ENCODE measurements at places on chromosomes 16 and 17. TPM values are rescaled to one million over a fixed set of nuclear protein-coding genes. Genes with fewer than 3 reads are reported as not detected.

GRCh38 chr17:1515640-1516387, 598 bp downstream of the INPP5K start:
- no peak for DNase-seq

- DNase-seq = no peak
Observed at GRCh38 chr16:6132121-6132520, 1034.5 kb upstream of the EEF2KMT start.

Gene TRIM16
- 31.9 TPM for total RNA-seq

Gene USP6
- total RNA-seq = 0.08 TPM

DNA sequence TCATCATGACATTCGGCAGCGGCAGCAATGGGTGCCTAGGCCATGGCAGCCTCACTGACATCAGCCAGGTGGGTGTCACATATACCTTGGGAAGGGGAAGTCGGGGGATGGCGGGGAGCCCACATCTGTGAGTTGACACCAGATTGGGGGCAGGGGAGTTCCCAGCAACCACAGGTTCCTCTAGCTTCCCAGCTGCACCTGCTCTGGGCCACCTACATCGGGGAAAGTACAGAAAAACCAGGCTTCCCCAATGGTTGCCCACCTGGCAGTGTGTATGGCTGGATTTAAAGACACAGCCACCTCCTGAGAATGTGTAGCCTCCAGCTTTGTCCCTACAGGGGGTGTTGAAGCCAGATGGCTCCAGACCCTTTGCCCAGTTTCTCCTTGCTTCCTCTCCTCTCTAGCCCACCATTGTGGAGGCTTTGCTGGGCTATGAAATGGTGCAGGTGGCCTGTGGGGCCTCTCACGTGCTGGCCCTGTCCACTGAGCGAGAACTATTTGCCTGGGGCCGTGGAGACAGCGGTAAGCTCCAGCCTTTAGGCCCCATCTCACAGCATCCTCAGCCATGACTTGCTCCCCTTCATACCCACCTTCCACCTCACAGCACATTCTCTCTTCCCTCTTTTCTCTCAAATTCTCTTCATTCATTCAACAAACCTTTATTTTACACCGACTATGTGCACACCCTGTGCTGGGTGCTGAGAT, 5.0 kb upstream of the TRAF4 start:
- DNase-seq = no peak

DNA sequence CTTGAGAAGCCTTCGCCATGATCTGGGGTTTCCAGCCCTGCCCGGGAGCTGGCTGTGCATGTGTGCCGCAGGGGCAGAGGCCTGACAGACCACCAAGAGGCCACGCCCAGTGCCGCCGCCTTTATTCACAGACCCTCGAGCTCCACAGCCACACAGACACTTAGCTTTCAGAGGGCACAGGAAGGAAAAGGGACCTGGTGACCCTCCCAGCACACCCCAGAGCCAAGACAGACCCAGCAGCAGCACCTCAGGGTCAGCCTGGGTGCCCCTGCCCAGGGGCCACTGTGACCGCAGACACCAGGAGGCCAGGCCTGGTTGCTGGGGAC, 10.8 kb downstream of the MCRIP1 start:
- DNase-seq = no peak

GRCh38 chr16:20880867-20881502, 19.2 kb downstream of the DCUN1D3 start:
- no peak for DNase-seq

- DNase-seq = peak; percentile 22
Observed at GRCh38 chr17:75769536-75769935, 4.5 kb upstream of the GALK1 start.

- no peak for DNase-seq
Observed at GRCh38 chr16:5971106-5971505, 873.5 kb upstream of the EEF2KMT start.

Measured in Right ventricle myocardium inferior (tissue), 1 donor.